Upper lobe of left lung (tissue), 6 donors: ENCODE measurements at places on chromosomes 1 and 21. TPM values are rescaled to one million over a fixed set of nuclear protein-coding genes. Genes with fewer than 3 reads are reported as not detected.

GRCh38 chr1:18764362-18764761 is 95.1 kb downstream of the TAS1R2 start:
- H3K27me3 ChIP-seq = no peaks in the 10 kb centered on the region
- no peak overlapping the region for H3K4me3 ChIP-seq
- H3K27ac ChIP-seq = no peak overlapping the region
- H3K4me1 ChIP-seq = no peaks in the 10 kb centered on the region
- no peaks in the 10 kb centered on the region for H3K36me3 ChIP-seq

- no peak overlapping the region for H3K4me3 ChIP-seq
- DNase-seq = no peak
- H3K36me3 ChIP-seq = no peaks in the 10 kb centered on the region
- no peaks in the 10 kb centered on the region for H3K27me3 ChIP-seq
- peaks cover 10% of the 10 kb centered on the region for H3K4me1 ChIP-seq
- H3K27ac ChIP-seq = no peak overlapping the region
Measured at GRCh38 chr1:243837907-243838535, 12.0 kb downstream of the AKT3 start.

Gene PHLDA3
- 101 TPM for total RNA-seq

DNA sequence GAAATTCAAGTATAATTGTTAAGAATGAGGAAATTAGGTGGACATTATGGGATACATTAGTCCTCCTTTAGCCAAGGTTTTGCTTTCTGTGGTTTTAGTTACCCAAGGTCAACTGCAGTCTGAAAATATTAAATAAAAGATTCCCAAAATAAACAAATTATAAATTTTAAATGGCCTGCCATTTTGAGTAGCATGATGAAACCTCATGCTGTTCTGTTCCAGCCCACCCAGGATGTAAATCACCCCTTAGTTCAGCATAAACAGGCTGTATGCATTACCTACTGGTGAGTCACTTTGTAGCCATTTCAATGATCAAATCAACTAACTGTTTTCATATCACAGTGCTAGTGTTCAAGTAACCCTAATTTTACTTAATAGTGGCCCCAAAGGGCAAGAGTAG is 132.5 kb upstream of the LYPLAL1 start:
- H3K27ac ChIP-seq = no peak overlapping the region
- no peaks in the 10 kb centered on the region for H3K27me3 ChIP-seq
- no peak for DNase-seq

DNA sequence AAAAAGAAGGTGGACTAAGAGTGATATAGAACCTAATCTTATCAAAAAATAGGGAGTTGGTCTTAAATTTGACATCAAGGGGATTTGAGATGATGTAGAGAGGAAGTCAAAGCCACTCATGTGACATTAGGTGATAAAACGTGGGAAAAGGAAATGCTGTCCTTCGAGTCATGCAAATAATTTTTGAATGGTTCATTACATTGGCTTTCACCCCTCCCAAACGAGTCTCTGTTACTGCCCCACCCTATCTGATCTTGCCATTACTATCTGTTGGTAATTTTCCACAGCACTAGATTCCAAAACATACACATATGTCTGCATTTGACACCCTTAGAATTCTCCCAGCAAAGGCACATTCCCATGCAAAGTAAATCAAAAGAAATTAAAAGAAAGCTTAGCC is 531.1 kb upstream of the ADAMTS5 start:
- no peaks in the 10 kb centered on the region for H3K4me1 ChIP-seq
- H3K27me3 ChIP-seq = no peaks in the 10 kb centered on the region
- H3K4me3 ChIP-seq = no peak overlapping the region
- no peak overlapping the region for H3K27ac ChIP-seq

Gene NUDT4B
- total RNA-seq = 0.80 TPM

Gene DARS2
- total RNA-seq = 10.3 TPM

DNA sequence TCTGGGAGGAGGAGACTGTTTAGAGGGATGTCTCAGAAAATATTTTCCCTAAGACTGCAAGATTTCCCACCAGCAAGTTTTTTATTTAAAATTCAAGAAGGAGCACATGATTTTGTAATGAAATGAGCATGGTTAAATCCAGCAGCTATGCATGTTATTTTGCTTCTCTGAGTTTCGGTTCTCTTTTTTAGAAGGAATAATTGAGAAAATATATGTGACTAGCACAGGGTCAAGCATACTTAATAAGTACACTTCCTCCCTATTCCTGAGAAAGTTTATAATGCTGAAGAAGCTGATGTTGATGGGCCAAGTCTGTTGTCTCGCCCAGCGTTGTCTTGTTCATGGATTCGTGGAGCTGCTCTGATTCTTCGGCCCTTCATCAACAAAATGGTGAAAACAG is 51.2 kb downstream of the EXO1 start:
- no peak overlapping the region for H3K27ac ChIP-seq
- no peaks in the 10 kb centered on the region for H3K4me1 ChIP-seq
- DNase-seq = no peak
- no peaks in the 10 kb centered on the region for H3K36me3 ChIP-seq
- no peak overlapping the region for H3K4me3 ChIP-seq
- no peaks in the 10 kb centered on the region for H3K27me3 ChIP-seq

DNA sequence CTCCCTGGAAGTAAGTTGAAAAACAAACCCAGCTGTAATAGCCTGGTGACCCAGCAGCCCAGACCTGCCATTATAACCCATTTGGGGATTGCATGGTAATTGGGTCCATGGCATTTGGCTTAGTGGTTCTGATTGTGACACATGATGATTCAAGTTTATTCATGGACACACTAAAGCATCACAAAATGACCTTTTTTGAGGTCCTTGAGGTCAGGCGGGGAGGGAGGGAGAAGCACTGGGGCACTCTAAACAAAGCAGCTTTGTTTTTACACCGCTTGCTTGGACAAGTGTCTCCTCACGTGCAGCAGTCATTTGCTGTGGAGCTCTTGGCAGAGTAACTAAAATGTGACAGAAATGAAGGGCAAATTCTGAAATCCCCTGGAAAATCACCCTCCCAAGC is 241.0 kb upstream of the SGIP1 start:
- H3K4me3 ChIP-seq = no peak overlapping the region
- H3K4me1 ChIP-seq = no peaks in the 10 kb centered on the region
- H3K27ac ChIP-seq = no peak overlapping the region
- H3K36me3 ChIP-seq = no peaks in the 10 kb centered on the region
- DNase-seq = no peak

- no peaks in the 10 kb centered on the region for H3K4me1 ChIP-seq
- H3K27me3 ChIP-seq = no peaks in the 10 kb centered on the region
- H3K36me3 ChIP-seq = no peaks in the 10 kb centered on the region
- no peak overlapping the region for H3K27ac ChIP-seq
- H3K4me3 ChIP-seq = no peak overlapping the region
- DNase-seq = no peak
Measured at GRCh38 chr1:77089756-77090155, 129.5 kb downstream of the PIGK start.
